ENCODE measurements at places on chromosomes 2 and 18.

- no peak overlapping the region for H3K27ac ChIP-seq
- no peaks in the 10 kb centered on the region for H3K27me3 ChIP-seq
- DNase-seq, result no peak
- no peak overlapping the region for H3K4me3 ChIP-seq
- peaks cover 23% of the 10 kb centered on the region for H3K4me1 ChIP-seq
- no peaks in the 10 kb centered on the region for H3K36me3 ChIP-seq
Observed at GRCh38 chr2:61011678-61012077, 5.8 kb upstream of the PEX13 start.

- peaks cover 3% of the 10 kb centered on the region for H3K27me3 ChIP-seq
- H3K4me1 ChIP-seq, result peaks cover 38% of the 10 kb centered on the region
- H3K27ac ChIP-seq, result no peak overlapping the region
- no peak for DNase-seq
Observed at GRCh38 chr2:29113891-29114321, 1.3 kb upstream of the CLIP4 start.

- DNase-seq, result peak; percentile 43
- H3K4me1 ChIP-seq, result peaks cover 38% of the 10 kb centered on the region
- no peak overlapping the region for H3K4me3 ChIP-seq
- H3K27ac ChIP-seq, result peak overlapping the region; percentile 33
- no peaks in the 10 kb centered on the region for H3K36me3 ChIP-seq
- H3K27me3 ChIP-seq, result no peaks in the 10 kb centered on the region
Observed at GRCh38 chr2:105977212-105977611, 216.9 kb downstream of the UXS1 start.

DNA sequence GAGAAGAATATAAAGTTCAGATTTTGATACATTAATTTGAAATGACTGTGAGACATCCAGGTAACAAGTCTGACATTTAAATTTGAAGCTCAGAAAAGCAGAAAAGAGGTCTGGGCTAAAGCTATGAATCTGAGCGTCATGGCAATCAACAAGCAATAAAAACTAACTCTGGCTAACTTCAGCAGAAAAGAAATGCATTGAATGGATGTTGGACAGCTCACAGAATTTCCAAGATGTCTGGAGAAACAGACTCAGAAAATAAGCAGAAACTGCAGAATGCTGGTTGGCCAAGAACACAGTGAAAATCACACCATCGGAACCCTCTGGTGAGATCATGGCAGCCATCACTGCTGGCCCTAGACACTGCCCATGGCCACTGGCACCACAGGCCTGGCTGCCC is 366.6 kb downstream of the METTL4 start:
- H3K36me3 ChIP-seq, result no peaks in the 10 kb centered on the region
- H3K4me3 ChIP-seq, result no peak overlapping the region
- H3K27ac ChIP-seq, result no peak overlapping the region
- no peak for DNase-seq
- H3K4me1 ChIP-seq, result no peaks in the 10 kb centered on the region

DNA sequence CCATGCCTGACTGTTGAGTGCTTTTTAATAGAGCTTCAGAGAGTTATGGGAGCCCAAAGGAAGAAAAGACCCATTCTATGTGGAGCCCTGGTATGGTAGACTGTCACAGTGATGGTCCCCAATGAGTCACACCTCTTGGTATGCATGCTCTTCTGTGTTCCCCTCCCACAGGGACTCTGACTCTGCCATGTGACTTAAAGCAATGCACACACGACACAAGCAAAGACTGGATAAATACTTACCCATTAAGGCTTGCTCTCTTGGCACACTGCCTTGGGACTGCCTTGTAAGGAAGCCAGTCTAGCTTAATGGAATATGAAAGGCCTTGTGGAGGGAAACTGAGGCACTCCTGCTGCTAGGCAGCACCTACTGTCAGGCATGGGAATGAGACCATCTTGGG is 16.7 kb upstream of the DTNB start:
- no peak for DNase-seq
- H3K36me3 ChIP-seq, result no peaks in the 10 kb centered on the region
- H3K27me3 ChIP-seq, result peaks cover 3% of the 10 kb centered on the region
- H3K4me1 ChIP-seq, result no peaks in the 10 kb centered on the region
- H3K4me3 ChIP-seq, result no peak overlapping the region
- no peak overlapping the region for H3K27ac ChIP-seq

DNA sequence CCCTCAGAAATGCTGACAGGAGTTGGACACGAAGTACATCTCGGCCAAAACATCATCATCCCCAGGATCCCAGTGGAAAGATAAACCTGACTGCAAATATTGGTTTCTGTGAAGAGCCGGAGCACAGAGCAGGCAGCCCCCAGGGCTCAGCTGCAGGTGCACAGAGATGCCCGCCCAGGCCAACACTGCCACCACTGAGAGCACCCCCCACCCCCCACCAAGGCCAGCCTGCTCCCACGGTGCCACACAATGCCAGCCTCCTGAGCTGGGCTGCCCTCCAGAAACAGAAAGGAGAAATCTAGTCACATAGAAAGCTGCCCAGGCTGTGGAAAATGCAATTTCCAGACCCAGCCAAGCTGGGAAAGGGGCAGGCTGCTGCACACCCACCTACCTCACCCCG is 71.7 kb downstream of the GALNT14 start:
- no peaks in the 10 kb centered on the region for H3K27me3 ChIP-seq
- H3K4me3 ChIP-seq, result no peak overlapping the region
- H3K4me1 ChIP-seq, result no peaks in the 10 kb centered on the region
- H3K36me3 ChIP-seq, result no peaks in the 10 kb centered on the region
- no peak for DNase-seq
- H3K27ac ChIP-seq, result no peak overlapping the region

DNA sequence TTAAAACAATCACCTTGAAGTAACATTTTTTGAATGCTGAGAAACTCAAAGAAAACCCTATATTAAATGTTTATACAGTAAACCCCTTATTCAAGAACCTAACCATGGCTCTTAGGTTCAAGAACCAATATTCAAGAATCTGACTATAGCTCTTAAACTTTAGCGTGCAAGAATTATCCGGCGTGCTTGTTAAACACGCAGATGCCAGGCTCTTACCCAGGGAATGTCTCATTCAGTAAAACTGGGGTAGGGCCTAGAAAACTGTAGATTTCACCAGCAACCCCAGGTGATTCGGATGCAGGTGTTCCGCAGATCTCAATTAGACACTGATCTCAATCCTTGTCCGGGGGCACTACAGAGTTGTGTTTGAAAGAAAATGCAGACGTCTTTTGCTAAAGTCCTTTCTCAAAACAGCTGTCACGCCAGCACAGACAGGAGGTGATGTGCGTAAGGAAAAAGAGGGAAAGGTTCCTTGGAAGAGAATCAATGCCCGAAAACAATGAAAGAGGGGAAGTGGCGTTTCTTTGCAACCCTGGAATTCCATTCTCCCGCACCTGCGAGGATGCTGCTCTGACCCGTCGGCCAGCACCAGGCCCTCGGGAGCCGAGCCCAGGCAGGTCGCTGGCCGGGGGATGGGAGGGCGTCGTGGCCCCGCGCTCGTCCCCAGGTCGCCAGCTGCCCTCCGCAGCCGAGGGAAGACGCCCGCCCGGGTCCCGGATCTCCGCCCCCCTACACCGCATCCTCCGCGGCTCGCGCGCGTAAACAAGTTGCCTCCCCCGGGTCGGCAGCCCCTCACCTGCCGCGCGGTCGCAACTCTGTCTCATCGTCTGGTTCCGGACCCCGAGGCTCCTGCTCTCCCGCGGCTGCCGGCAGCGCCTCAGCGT is 851 bp downstream of the EIF2AK3 start:
- peak; percentile 57 for DNase-seq
- peaks cover 15% of the 10 kb centered on the region for H3K4me1 ChIP-seq
- peaks cover 2% of the 10 kb centered on the region for H3K36me3 ChIP-seq
- H3K27ac ChIP-seq, result peak overlapping the region; percentile 85
- H3K27me3 ChIP-seq, result no peaks in the 10 kb centered on the region
- H3K4me3 ChIP-seq, result peak overlapping the region; percentile 91

GRCh38 chr2:42156721-42157120 is 12.4 kb upstream of the EML4 start:
- H3K27ac ChIP-seq, result no peak overlapping the region
- no peak for DNase-seq
- H3K27me3 ChIP-seq, result no peaks in the 10 kb centered on the region
- H3K36me3 ChIP-seq, result no peaks in the 10 kb centered on the region

Measured in activated naive CD4-positive, alpha-beta T cell treated with anti-CD3 and anti-CD28 coated beads for 36 hours (primary cell).